ENCODE measurements at places on chromosomes 7 and 10. TPM values are rescaled to one million over a fixed set of nuclear protein-coding genes. Genes with fewer than 3 reads are reported as not detected.

The MYO1G gene
- total RNA-seq = not detected

DNA sequence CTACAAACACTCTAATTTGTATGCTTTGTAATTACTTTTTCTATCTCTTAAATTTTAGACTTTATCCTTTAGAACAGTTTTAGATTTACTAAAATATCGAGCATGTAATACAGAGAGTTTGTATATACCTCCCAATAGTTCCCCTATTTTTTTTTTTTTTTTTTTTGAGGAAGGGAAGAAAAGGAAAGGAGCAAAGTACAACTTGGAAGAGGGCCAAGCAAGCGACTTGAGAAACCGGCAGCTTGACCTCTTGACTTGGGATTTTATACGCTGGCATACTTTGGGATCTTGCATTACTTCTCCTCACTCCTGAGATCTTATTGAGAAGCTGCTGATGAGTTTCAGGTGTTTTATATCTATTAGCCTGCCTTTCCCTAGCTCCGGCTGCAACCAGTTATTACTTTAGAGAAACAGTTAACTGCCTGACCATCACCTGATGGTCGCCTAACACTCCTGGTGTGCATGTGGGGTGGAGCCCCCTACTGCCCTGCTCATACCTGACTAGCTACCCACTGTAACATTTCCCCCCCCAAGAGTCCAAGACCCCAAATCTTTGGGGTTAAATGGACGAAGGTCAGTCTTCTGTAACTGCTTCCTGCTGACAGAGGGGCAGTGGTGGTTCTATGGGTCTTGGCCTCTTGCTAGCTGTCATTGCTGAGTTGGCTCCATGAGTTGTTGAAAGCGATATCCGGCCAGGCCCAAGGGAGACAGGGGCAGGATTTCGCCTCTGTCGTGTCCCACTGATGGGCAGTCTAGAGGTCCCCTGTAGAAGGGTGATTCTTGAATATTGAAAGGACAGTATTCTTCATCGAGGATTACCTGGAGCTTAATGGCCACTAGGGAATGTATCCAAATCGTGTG lies 28.5 kb downstream of the MKLN1 start:
- DNase-seq = no peak

GRCh38 chr10:124494046-124494807 lies 32.6 kb downstream of the LHPP start:
- DNase-seq = no peak

GRCh38 chr10:32943395-32943794 lies 14.6 kb downstream of the ITGB1 start:
- DNase-seq = no peak

DNA sequence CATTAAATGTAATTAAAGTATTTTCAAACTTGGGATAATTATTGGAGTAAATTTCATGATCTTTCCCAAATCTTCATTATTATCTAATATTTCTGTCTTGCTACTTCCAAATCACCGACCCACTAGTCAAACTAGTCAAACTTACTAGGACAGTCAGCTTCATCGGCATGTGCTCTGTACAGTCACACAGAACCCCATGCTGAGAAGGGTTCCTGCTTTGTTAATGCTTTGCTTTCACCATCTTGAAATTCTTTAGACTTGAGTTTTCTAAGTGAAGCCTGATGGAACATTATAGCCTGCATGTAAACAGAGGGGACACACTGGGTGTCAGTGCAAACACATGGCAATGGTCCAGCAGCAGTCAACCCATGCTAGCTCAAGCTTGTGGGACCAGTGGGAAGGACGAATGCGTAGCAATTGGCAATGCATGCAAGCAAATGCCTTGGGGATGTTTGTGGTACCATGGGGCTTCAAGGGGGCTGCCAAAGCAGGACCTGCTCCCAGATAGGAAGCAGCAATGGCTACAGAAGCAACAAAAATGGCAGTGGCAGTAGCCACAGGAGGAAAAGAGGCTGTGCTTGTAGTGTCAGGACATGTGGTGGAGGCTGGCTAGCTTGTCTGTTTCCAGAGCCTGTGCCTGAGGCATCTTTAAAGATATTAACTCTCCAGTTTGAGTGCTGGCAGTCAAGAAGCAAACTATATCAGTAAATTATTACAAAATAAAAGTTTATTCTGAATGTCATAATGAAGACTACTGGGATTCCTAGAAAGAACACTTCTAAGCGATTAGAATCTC lies 441.1 kb upstream of the SEMA3D start:
- DNase-seq = no peak

- DNase-seq = no peak
These were observed 66.0 kb upstream of the PAPSS2 start for GRCh38 chr10:87593702-87594101.

The KLF14 gene
- total RNA-seq = not detected

- DNase-seq = no peak
These were observed 17.6 kb downstream of the PTN start for GRCh38 chr7:137325927-137326326.

DNA sequence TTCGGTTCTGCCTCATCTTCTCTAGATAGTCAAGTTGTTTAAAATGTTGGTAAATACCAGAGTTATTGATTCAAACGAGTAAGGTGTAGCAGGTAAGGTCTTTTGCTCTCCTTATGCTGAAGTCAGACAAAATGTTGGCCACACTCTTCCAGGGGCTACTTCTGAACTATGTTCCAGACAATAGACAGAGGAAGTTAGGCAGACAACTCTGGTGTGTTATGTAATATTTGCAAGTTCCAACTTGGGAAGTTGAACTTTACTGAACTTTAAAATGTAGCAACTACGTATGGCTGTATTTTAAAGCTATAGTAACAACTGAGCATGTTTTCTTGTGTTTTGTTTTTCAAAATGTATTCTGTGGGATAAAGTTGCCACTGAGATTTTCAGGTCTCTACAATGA lies 125.7 kb upstream of the NEBL start:
- DNase-seq = no peak

Measured in glomerular endothelial cell (primary cell).